Left lung (tissue), 14 donors: ENCODE measurements at places on chromosomes 12 and 14. TPM values are rescaled to one million over a fixed set of nuclear protein-coding genes. Genes with fewer than 3 reads are reported as not detected.

DNA sequence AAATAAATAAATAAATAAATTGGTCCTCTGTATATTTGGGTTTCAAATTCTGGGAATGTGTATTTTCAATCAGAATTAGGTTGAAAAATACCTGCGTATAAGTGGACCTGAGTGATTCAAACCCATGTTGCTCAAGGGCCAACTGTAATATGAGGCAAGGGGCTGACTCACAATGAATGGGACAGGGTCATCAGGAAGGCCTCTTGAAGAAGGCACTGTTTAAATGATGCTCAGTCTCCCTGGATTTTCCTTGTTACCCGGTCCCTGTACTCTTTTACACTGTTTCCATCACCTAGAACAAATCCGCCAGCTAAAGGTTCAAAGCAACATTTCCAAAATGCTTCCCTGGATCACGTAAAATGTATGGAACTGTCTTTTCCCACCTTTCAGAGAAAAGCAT, 3.8 kb downstream of the PSMB5 start:
- no peak for DNase-seq

GRCh38 chr12:27924350-27925135, 48.0 kb downstream of the PTHLH start:
- DNase-seq = no peak

DNA sequence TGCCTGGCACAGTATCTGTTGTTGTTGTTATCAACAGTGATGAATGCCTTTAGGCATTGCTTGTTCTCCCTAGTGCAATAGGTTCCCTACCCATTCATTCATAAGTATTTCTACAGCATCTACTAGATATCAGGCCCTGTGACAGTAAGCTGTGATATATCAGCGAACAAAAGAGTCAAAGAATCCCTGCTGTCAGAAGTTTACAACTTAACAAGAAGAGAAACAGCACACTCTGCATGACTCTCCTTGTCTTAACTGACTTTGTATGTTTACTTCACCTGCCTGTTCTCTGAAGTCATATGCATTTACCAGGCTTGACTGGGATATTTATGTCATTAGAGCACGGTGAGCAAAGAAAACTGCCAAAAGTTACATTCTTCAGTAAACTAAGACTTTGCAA, 452.2 kb upstream of the RPL10L start:
- no peak for DNase-seq

The TPPP2 gene
- polyA plus RNA-seq = 0.20 TPM

DNA sequence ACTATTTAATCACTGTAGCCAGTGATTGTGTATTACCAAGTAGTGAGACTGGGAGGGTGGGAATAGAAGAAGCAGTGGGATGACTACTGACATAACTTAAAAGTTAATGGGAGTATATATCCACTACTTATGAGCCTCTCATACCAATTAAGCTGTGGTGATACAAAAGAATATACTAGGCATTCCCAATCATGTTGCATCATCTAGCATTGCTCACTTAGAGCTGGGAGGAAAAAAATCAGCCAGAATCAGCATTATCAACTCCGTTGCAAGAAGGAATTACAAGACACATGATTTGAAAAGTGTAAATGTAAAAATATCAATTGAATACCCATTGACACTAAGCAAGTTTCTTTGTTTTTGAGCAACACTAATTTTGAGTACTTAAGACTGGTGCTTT, 745 bp upstream of the PPP1R36 start:
- DNase-seq = no peak

GRCh38 chr12:41052441-41052840, 135.7 kb upstream of the PDZRN4 start:
- DNase-seq = no peak

GRCh38 chr12:1793426-1794210, 26.7 kb upstream of the LRTM2 start:
- DNase-seq = no peak

The CARMIL3 gene
- 1.5 TPM for polyA plus RNA-seq

The SLC25A47 gene
- polyA plus RNA-seq = not detected

The DCD gene
- not detected for polyA plus RNA-seq

GRCh38 chr12:19867970-19868369, 428.7 kb downstream of the AEBP2 start:
- DNase-seq = no peak

The PTHLH gene
- 4.3 TPM for polyA plus RNA-seq

The RNASE3 gene
- polyA plus RNA-seq = 0.64 TPM

- DNase-seq = no peak
Measured at GRCh38 chr12:34292736-34293625, 270.7 kb downstream of the ALG10 start.

The SLC25A3 gene
- polyA plus RNA-seq = 609 TPM

GRCh38 chr14:59371771-59372170, 93.4 kb downstream of the GPR135 start:
- DNase-seq = no peak

GRCh38 chr14:25140411-25140810, 90.5 kb upstream of the STXBP6 start:
- peak; percentile 84 for DNase-seq

The SLC41A2 gene
- 3.2 TPM for polyA plus RNA-seq

DNA sequence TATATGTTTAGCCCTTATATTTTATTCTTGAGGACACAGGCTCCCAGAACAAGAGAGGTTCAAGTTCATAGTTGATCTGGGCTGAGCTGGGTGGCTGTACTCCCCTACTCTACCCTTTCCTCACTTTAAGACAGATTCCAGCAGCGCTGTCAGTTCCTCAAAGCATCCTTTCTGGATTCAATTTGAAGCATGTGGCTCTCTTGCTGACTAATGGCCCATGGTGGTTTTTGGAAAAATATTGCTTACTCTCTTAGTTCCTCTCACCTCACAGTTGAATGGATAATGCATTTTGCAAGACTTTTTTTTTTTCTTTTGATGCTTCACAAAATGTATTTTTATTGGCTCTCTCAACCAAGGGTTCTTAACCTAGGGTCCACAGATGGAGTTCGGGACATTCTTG, 4.1 kb downstream of the PELI2 start:
- DNase-seq = no peak

DNA sequence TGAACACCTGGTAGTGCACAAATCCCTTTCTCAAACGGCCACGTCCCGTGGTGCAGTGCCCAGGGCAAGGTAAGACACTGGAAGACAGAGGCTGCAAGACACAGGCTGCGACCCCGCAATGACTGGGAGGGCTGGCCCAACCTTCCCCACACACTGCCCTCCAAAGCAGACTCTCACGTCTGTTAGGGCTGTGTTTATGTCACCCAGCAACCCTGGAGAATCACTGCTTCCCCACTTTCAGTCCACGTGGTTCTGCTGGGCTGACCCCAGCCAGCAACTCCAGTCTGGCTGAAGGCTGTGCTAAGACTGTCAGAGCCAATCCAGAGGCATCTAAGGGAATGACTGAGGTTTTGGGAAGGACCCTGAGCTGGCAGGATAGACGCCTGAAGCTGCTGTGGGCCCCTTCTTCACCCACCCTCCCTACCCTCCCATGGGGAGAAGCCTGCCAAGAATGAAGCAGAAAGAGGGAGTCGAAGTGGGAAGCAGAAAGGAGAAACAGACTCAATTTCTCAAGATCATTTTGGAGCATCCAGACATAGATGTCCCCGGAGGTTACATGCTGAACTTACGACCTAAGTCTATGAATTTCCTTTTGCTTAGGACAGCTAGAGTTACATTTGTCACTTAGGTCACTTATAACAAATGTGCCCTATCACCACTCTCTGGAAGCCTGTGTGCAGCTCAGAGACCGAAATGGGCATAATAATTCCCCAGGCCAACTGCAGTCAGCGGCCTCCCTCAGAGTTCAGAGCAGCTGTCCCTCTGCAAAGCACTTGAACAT, 11.7 kb downstream of the KDM2B start:
- peak; percentile 69 for DNase-seq

- no peak for DNase-seq
Measured at GRCh38 chr12:10366875-10367274, 23.0 kb downstream of the KLRK1 start.

GRCh38 chr14:24092505-24093206, 1.5 kb upstream of the PCK2 start:
- DNase-seq = no peak

DNA sequence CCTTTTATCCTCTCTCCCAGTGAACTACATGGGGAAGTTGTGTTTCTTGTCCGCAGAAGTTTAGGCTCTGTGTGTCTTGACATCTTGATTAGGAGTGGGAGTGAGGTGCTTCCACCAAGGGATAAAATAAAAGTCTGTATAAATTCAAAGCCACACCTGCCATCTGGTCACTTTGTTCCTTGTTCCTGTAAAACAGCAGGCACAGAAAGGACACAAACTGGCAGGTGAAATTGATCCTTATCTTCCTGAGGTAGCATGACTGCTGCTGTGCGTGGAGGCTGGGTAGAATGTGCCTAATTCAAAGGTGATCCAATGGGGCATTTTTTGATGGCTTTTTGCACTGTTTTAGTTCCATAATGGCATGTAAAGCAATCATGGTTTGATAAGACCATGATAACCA, 104.3 kb upstream of the KITLG start:
- no peak for DNase-seq

- no peak for DNase-seq
Measured at GRCh38 chr12:73598626-73599025, 939.0 kb upstream of the ATXN7L3B start.

GRCh38 chr12:60078026-60078425, 482.2 kb downstream of the SLC16A7 start:
- no peak for DNase-seq

- DNase-seq = no peak
Measured at GRCh38 chr12:84814664-84815245, 97.8 kb downstream of the SLC6A15 start.

DNA sequence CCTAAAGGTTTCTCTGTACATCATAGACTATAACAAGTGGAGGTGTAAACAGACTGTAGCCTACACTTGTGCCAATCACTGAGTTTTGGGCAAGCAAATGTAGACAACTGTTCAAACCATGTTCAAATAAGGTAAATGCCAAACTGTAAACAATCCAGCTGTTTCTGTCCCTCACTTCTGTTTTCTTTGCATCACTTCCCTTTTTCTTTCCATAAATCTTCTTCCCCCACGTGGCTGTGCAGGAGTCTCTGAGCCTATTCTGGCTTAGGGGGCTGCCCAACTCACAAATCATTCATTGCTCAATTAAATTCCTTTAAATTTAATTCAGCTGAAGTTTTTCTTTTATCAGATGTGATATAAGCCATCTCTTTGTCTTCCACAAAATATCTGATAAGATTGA, 65.1 kb upstream of the CPM start:
- no peak for DNase-seq

DNA sequence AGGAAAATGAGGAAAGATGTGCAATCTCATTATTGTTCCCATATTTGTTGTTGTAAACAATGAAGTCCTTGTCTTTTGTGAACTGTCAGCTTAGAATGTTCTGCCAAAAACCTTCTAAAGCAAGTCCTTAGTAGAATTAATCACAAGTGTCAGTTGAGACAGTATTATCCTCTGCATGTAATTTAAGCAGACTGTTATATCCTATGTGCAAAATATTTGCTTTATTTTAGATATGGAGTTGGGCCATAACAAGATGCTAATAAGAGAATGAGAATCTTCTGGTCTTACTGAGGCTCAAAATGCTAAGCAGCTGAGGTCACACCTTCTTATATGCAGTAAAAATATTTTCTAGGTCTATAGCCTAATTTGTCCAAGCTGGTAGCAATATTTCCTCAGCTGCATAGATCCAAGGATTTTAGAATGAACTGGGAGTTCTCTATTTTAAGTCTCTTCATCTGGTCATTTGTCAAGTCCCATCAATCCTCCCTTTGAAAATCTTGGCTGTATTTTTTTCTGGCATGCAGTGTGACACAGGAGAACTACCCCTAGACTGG, 222.3 kb upstream of the NAV3 start:
- DNase-seq = no peak

The KRT85 gene
- not detected for polyA plus RNA-seq

The ORMDL2 gene
- polyA plus RNA-seq = 22.1 TPM

- DNase-seq = peak; percentile 99
Measured at GRCh38 chr12:121917950-121918678, at the start of gene CFAP251. TSS of gene CFAP251 (plus strand) at chr12:121918592. CDS start at chr12:121921306, 2,714 bp downstream.

DNA sequence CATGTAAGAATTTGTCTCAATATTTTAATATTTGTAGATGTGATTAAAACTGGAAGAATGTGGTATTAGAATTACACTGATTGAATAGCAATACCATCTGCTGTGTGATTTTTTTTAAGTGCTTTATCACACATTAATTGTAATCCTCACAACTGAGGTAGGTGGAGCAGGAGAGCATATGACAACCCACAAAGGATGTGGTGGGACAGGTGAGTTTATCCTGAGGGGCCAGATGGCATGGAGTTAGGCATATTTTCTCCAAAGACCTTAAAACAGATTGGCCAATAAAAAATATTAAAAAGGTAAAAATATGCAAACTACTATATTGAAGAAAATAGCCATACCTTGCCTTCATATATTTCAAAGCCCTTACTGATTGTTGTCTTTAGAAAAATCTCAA, 7.8 kb downstream of the LRRC10 start:
- no peak for DNase-seq

DNA sequence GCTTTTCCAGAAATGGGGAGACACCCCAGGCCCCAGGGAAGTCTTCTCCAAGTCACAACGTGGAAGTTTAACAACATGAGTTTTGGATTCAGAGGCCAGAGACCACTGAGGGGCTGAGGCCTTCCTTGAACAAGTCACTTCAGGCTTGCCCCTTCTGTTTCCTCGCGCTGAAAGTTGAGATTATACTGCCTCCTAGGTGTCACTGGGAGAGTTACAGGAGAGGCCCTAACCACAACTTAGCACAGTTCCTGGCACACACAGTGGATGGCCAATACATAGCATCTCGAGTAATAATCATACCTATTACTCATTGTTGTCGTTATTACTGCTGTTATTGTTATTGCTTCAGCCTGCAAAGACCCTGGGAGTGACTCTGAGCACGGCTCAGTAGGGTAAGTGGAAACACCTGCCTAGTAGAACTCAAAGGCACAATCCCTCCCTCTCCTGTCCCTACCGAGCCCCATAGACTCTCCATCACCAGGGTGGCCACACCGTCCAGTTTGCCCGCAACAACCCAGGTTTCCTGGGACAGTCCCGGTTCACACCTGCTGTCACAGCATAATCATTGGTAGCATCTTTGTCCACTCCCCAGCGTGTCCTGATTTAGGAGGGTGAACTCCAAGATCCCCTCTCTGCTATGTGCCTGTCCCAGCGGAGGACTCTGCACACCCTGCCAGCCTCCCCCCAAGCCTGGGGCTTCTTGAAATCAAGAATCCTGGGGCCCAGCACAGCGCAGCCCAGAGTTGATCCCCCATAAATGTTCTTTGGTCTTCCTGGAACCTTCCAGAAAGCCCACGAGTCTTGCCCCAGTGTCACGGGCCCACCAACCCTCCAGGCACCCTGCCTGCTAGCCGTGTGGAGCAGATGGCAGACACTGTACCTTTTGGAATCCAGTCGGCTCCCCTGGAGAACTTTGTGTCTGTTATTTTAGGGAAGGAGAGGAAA, 85.0 kb downstream of the SYNE3 start:
- DNase-seq = no peak

GRCh38 chr14:81432219-81432661, 32.1 kb upstream of the STON2 start:
- no peak for DNase-seq

- no peak for DNase-seq
Measured at GRCh38 chr12:22529281-22530060, 14.9 kb downstream of the C2CD5 start.
